Esophagus squamous epithelium (tissue), 5 donors: ENCODE measurements at places on chromosomes 13 and 19.

DNA sequence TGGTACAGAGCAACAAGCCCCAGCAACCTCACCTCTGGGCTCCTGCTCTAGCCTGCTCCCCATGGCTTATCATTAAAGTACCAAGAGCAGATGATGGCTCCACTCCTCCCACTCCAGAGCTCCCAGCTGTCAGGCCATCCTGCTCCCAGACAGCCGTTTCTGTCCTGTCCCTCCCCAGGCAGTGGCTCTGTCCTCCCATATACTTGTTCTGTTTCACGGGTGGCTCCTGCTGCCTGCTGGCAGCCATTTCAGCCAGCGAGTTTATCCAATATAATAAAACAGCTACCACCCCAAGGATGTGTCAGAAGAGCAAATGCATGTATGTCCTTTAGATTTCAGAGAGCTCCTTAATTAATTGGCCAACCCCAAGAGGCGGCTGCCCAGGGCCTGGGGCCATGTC is 79.4 kb upstream of the VSTM2B start:
- DNase-seq = no peak

- no peak for DNase-seq
Observed at GRCh38 chr19:15263361-15263985, 31.2 kb upstream of the EPHX3 start.

DNA sequence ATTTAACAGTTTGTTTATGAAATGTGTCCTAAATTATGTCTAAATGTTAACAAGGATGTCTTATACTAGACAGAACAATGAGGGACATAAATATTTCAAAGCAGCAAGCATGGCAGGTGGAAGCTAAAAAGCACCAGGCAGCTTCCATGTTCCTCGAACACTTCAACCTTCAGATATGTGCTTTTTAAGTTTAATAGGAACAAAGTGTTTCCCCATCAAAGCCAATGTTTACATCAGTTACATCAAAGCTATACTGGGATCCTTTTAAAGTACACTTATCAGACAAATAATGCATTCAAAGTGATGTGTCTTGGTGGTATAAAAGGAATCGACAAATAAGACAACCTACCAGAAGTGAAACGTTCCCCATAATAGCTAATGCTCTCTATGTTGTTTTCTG is 2841.1 kb upstream of the PCDH20 start:
- DNase-seq = no peak

- no peak for DNase-seq
Observed at GRCh38 chr19:40530091-40530901, 46.4 kb upstream of the SHKBP1 start.

DNA sequence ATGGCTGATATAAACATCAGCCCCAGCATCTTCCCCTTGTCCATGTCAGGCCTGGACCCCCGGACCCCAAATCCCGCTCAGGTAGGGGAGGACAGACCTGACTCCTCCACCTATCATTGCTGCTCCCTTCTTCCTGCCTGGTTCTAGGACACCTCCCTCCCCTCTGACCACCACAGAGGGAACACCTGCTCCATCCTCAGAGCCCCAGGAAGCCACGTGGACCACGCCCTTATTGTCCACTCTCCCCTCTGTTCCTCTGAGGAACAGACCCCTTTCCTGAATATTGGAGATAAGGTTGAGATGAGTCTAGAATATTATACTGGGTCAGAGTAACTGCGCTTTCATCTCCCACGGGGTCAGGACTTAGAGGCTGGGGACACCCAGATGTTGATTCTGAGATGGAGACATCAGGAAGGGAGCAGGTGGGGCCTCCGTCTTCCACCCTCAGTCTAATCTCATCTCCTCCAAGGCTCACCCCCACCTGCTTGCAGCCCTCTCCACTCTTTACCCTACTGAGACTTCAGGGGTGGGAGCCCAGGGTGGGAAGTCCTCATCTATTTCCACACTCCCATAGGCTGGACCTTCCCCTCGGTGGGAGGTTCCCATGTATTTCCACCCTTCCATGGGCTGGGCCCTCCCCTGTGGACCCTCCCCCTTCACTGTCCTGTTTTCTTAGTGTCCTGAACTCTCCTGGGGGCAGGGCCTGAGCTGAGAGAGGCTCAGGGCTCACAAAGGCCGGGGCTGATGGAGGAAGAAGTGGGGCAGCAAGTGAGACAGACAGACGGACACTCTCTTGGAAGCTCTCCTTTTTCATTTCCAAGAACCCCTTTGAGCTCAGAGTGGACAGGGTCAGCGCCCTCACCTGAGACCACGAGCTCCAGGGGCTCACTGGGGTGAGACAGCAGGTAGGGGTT is 2.7 kb downstream of the LILRA4 start:
- no peak for DNase-seq

DNA sequence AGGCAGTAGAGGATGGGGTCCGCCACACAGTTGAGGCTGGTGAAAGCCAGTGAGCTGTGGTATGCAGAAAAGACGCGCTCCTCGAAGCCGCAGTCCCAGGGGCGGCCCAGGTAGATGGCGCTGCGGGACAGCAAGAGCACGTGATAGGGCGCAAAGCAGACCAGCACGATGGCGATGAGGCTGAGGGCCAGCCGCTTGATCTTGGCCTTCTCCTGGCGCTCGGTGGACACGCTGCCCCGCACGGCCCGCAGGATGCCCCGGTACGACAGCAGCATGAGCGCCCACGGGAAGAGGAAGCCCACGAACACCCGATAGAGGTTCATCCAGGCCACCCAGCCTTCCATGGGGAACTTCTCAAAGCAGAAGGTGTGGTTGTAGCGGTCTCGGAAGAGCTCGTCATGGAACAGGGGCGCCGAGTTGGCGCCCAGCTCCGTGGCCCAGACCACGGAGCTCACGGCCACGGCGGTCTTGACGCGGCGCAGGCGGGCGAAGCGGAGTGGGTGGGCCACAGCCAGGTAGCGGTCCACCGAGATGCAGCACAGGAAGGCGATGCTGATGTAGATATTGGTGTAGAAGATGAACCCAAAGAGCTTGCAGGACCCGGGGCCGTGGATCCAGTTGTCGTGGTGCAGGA is 6.5 kb upstream of the OPA3 start:
- no peak for DNase-seq

DNA sequence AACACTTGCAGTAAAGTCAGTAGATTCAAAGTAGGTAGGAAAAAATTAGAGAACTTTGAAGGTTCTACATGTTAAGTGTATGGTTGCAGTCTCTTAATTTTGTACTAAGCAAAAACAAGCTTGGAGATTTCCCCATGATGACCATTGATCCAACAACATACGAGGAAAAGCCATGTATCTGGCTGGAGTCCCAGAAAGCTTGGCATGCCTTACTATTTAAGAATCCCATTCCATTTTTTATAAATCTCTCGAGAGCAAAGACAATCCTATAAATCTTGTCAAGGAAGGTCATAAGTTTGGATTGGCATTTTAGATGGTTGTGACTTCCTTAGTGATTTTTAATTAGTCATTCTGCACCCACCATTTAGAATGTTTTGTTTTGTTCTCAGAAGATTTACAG is 495.9 kb downstream of the GPC5 start:
- DNase-seq = no peak

- peak; percentile 4 for DNase-seq
Observed at GRCh38 chr19:43901395-43902390, 33.4 kb downstream of the ZNF45 start.

- DNase-seq = no peak
Observed at GRCh38 chr19:55679343-55680257, 4.6 kb downstream of the EPN1 start.

- DNase-seq = no peak
Observed at GRCh38 chr13:20209948-20210347, 17.2 kb upstream of the GJB2 start.

GRCh38 chr19:35115177-35115951 is at the start of gene FXYD3:
TSS of gene FXYD3 (plus strand) at chr19:35115823. CDS start at chr19:35119377, 3,554 bp downstream.
- no peak for DNase-seq

DNA sequence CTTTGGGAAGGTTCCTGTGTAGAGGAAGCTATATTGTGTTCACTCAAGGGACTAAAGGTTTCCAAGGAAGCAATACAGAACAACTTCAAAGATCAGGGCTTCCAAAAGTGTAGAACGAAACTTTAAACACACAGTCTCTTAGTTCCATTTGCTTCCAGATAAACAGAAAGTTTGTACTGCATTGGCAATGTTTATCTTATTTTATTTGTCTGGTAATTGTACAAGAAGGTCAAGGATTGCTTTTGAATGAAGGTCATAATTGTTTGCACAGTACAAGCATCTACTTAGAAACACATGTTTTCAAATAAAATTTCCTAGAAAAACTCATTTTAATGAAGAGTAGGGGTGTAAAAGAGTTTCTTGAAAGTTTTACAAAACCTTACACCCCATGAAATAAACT is 712.7 kb upstream of the SGCG start:
- DNase-seq = no peak

- DNase-seq = no peak
Observed at GRCh38 chr13:77510156-77510555, 25.4 kb upstream of the SCEL start.

- DNase-seq = no peak
Observed at GRCh38 chr19:40217027-40217810, 965 bp downstream of the TTC9B start.

DNA sequence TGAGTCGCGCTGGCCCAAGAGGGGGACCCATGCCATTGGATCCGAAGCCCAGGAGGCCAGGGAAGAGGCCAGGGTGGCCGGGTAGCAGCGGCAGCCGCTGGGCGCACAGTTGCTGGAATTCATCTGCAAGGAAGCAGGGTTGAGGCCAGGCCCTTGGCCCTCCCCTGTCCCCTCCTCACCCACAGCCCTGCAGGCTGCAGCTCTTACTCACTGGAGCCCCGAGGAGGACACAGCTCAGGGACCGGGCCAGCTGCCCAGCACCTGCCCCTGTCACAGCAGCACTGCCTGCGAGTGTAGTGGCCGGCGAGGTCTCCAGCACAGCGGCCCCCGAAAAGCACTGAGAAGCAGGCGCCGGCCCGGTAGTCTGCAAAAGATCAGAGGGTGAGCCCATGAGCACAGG is 11.2 kb downstream of the FBN3 start:
- DNase-seq = no peak

DNA sequence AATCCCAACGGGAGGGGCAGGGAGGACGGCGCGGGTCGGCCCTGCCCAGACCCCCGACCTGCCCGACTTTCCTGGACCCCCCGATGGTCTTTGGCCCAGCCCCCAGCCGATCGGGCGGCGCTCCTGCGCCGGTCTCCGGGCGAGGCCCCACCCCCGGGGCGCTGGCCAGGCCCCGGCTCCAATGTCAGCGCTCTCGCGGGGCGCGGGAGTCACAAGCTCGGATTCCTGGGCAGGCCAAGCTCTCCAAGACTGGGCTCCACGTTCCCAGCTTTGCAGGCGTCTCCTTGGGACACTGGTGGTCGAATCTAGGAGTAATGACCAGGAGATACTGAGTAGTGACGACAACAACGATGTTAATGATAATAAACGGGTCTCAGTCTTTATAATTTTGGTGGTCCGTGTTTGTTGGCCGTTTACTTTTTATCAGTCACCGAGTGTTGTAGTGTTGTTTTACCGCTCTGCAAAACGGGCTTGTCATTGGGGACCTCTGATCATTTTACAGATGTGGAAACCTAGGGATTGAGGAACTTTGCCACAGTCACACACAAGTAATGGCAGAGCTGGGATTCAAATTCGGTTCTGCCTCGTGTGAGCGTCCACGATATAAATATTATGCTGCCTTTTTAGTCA is 545 bp downstream of the RAD23A start:
- no peak for DNase-seq

- no peak for DNase-seq
Observed at GRCh38 chr19:17091758-17092333, 16.3 kb downstream of the MYO9B start.

DNA sequence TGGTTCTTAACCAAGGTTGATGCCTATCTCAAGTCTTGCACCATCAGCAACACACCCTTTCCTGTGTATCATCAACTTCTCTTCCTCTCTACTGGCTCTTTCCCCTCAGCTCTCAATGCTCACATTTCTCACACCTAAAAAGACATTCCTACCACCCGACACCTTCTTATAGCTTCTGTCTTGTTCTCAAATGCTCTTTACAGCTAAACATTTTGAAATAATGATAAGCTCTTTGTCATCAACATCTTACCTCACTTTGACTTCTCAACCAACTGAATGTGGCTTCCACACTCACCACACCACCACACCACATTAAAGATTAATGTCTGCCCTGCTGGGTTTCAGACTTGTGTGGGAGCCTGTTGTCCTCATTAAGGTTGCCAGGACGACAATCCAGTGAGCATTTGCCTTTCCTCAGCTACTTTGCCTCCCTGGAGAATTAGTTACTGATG is 67.8 kb downstream of the RXFP2 start:
- no peak for DNase-seq

DNA sequence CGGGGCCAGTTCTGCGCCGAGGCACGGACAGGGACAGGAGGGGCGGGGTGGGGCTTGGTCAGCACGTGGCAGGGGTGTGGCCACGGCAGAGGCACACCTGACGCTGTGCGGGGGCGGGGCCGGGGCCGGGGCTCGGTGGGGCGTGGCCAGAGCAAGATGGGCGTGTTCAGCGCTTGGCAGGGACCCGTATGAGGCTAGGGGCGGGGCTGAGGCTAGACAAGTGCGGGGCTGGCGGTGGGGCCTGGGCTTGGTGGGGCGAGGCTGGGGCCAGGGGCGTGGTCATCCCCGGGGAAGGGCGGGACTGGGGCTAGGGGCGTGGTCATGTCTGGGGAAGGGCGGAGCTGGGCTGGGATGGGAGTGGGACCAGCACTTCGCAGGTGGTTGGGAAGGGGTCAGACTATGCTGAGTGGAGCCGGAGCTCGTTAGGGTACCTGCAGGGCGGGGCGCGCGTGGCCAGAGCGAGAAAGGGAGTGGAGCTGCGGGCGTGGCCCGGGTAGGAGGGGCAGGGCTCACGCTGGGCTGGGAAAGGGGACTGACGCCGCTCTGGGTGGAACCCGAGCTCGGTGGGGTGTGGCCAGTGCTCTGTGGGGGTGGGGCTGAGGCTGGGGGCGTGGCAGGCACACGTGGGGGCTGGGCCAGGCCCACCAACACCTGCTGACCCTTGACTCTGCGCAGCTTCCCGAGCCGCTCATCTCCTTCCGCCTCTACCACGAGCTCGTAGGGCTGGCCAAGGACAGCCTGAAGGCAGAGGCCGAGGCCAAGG is 12.8 kb downstream of the POLR2E start:
- no peak for DNase-seq

DNA sequence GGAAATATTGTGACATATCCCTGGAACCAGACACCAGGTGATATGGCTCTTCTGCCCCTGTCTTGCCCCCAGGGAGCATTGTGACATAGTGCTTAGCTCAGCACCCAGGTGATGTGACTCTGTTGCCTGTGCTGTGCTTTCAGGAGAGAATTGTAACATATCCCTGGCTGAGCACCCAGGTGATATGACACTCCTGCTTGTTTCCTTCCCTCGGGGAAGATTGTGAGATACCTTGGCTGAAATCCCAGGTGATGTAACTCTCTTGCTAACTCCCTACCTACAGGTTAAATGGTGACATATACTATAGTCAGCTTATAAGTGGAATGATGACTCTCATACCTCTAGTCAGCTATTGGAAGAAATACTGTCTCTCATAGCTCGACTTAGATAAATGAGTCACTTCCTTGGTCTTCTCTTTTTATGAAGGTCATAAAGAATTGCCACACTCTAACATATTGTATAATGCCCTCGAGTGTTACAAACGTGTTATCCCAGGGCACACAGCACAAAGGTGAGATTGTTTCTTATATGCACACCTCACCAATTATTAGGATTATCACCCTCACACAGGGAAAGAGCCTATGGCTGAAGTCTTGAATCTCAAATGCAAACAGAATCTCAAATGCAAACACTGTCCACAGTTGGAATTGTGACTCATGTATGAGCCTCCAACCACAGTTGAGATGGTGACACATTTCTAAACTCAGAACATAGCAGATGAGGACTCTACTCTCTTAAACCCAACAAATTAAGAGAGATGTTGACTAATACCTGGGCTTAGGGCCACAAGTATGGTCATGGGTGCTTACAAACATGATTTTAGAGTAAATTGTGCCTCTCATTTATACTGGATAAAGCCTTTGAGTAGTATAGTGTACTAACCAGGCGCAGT is 32.7 kb upstream of the ZNF254 start:
- DNase-seq = no peak

GRCh38 chr19:2858864-2859263 is 8.3 kb upstream of the ZNF556 start:
- no peak for DNase-seq
